CD4-positive, CD25-positive, alpha-beta regulatory T cell (primary cell): ENCODE measurements at places on chromosomes 4 and X. TPM values are rescaled to one million over a fixed set of nuclear protein-coding genes. Genes with fewer than 3 reads are reported as not detected.

DNA sequence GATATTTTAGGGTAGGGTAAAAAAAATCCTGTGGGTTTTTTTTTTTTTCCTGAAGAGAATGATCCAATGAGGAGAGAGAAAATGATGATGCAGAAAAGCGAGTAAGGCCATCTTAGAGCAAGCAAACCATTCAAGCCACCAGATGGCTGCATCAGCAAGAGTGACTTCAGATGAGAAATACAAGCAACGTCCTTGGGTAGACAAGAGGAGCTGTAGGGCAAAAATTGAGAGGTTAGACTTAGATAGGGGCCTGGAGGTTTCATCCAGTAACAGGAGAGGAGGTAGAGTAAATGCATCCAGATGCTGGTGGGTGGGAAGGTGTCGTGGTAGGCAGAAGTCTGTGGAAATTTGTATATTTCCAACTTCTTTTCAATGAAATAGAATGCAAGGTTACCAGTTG is 14.6 kb downstream of the FTHL17 start:
- no peaks in the 10 kb centered on the region for H3K36me3 ChIP-seq
- H3K4me1 ChIP-seq = no peaks in the 10 kb centered on the region
- no peak overlapping the region for H3K4me3 ChIP-seq

- H3K4me1 ChIP-seq = no peaks in the 10 kb centered on the region
- no peaks in the 10 kb centered on the region for H3K36me3 ChIP-seq
- no peak for DNase-seq
- H3K4me3 ChIP-seq = no peak overlapping the region
These were observed 421.2 kb upstream of the NWD2 start for GRCh38 chr4:36823199-36823967.

DNA sequence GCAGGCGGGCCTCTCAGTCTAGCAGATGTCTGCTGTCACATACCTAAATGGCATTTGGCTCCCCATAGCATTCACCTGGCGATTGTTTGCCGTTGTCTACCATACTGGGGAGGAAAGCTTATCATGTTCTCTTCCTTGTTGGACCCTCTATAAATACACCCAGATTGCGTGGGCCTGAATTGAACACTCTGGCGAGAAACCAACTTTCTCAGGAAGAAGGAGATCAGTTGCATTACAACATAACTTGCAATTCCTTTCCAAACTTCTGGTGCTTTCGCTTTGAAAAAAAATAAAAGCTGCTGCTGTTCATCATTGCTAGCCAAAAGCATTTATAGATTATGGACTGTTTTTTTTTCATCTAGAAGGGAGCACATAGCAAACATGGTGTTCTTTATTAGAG is 230.0 kb upstream of the GPC4 start:
- H3K27ac ChIP-seq = no peak overlapping the region
- DNase-seq = no peak
- no peaks in the 10 kb centered on the region for H3K4me1 ChIP-seq
- no peak overlapping the region for H3K4me3 ChIP-seq
- H3K27me3 ChIP-seq = no peaks in the 10 kb centered on the region

DNA sequence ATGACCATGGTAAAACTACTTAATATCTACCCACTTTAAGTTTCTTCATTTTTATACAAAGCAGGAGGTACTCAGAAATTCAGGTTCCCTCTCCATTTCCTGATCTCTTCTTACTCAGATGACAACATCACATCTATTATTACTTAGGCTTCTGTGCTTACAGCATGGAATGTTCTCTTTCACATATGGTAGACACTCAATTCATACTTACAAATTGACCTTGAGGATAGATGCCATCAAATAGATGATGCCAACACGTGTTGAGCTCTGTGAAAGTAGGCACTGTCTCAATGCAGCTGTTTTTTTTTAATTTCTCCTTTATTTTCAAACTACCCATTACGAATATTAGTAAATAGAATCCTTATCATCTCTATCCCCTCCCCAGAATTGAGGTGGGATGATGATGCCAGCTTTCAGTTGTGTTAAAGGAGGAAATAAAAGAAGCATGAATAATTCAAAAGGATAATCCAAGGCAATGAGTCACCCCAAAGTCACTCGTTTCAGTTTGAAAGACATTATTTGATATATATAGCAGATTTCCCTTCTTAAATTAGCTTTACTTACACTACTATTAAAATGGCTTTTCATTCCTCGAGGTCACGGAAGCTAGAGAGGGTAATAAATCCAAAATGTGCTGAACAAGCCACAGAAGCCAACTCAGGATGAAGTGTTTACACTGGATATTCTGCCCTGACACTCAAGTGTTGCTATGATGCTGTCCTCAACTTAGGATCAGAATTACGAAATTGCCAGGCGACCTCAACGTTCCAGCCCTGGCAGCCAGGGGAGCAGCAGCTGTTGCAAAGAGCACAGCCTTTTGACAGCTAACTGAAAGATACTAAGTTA is 124.2 kb upstream of the EOLA2 start:
- H3K27ac ChIP-seq = no peak overlapping the region
- no peaks in the 10 kb centered on the region for H3K4me1 ChIP-seq
- DNase-seq = no peak
- no peak overlapping the region for H3K4me3 ChIP-seq

DNA sequence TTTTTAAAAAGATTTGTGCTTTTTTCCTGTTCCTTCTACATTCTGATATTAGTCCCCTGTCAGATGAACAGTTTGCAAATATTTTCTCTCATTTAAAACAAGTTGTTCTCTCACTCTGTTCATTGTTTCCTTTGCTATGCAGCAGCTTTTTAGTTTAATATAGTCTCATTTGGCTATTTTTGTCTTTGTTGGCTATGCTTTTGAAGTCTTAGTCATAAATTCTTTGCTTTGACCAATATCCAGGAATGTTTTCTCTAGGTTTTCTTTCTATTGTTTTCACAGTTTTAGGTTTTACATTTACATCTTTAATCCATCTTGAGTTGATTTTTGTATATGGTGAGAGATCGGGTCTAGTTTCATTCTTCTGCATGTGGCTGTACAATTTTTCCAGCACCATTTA is 136.8 kb downstream of the TET2 start:
- no peak for DNase-seq
- no peaks in the 10 kb centered on the region for H3K36me3 ChIP-seq
- H3K4me3 ChIP-seq = no peak overlapping the region
- no peak overlapping the region for H3K27ac ChIP-seq
- H3K27me3 ChIP-seq = no peaks in the 10 kb centered on the region

DNA sequence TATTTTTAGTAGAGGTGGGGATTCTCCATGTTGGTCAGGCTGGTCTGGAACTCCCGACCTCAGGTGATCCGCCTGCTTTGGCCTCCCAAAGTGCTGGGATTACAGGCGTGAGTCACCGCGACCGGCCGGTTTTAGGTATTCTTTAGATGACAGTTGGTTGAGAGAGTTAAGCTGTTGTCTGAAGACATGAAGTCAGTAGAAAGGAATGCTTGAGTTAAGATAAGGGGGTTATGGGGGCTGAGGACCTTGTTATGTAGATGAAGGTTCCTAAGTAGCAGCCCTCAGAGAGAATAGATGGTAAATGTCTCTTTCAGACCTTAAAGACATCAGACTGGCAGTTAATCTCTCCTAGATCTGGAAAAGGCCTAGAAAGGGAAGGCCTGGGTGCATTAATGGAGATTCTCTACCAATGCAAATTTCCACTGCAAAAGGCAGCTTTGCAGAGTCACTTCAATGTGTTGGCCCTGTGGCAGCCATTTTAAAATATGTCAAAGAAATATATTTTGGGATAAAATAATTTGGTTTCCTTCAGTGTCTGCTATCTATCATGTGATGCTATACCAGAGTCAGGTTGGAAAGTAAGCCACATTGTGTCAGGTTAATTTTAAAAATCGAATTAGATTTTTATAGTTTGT is 6.4 kb upstream of the ZNF674 start:
- H3K27ac ChIP-seq = no peak overlapping the region
- DNase-seq = no peak
- H3K4me3 ChIP-seq = no peak overlapping the region
- no peaks in the 10 kb centered on the region for H3K36me3 ChIP-seq

COX7B2 gene
- not detected for total RNA-seq

GRCh38 chrX:77275392-77275791 is 171.8 kb upstream of the FGF16 start:
- no peak for DNase-seq
- no peaks in the 10 kb centered on the region for H3K27me3 ChIP-seq
- H3K4me1 ChIP-seq = no peaks in the 10 kb centered on the region
- H3K36me3 ChIP-seq = no peaks in the 10 kb centered on the region
- H3K4me3 ChIP-seq = no peak overlapping the region
- H3K27ac ChIP-seq = no peak overlapping the region

- DNase-seq = no peak
- peaks cover 18% of the 10 kb centered on the region for H3K36me3 ChIP-seq
- H3K27ac ChIP-seq = no peak overlapping the region
These were observed 293.1 kb downstream of the CAMK2D start for GRCh38 chr4:113468165-113469022.

- H3K4me1 ChIP-seq = no peaks in the 10 kb centered on the region
- H3K4me3 ChIP-seq = no peak overlapping the region
These were observed 21.7 kb upstream of the TECRL start for GRCh38 chr4:64430933-64431332.

DNA sequence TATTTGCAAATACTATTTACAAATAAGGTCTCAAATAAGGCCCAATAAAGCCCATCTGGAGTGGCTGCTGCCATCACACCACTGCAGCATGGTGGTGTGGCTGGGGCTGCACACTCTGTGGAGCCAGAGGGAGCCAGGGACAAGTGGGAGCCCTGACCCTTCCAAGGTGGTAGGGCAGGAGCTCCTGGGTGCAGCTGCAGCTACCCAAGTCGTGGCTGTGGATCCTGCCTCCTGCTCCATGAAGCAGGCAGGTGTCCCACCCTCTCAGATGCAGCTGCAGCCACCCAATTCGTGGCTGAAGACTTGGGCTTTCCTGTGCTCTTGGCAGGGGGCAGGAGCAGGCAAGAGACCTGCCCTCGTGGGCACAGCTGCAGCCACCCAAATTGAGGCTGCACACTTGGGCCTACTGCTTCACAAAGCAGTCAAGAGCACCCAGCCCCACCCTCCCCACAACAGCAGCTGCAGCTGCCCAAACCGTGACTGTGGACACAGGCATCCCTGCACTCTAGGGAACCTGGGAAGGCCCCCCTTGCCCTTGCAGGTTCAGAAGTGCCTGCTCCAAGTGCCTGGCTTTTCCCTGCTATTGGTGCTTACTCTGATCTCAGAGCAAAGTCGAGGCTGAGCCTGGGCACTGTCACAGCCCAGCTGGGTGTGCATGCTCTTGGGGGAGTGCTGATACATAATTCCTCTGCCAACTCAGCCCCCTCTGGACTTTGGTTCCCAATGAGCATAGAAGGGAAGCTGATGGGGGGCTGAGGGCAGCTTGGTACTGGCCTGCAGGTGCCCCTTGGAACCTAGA is 614.8 kb downstream of the PCDH18 start:
- no peak overlapping the region for H3K27ac ChIP-seq
- H3K4me3 ChIP-seq = no peak overlapping the region
- H3K27me3 ChIP-seq = no peaks in the 10 kb centered on the region
- H3K4me1 ChIP-seq = no peaks in the 10 kb centered on the region
- DNase-seq = no peak

DNA sequence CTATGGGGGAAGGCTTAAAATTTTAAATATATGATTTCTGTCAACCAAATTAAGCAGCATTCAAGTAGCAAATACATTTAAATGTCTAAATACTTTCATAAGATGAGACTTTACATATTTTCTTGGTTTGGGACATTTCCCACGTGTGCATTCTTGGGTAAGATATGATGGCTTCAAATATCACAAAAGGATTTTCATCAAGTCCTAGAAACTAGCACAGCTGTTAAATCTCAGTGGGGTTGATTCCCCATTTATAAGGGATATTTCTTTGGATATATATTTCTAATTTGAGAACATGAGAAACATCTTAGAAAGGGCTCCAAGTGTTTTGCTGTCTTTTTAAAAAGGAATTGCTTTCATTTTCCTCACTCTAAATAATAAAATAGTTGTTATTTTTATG is 90.2 kb downstream of the P2RY10 start:
- H3K27ac ChIP-seq = no peak overlapping the region
- peaks cover 3% of the 10 kb centered on the region for H3K4me1 ChIP-seq
- no peaks in the 10 kb centered on the region for H3K36me3 ChIP-seq
- H3K4me3 ChIP-seq = no peak overlapping the region

RASGEF1B gene
- total RNA-seq = 28.0 TPM

DNA sequence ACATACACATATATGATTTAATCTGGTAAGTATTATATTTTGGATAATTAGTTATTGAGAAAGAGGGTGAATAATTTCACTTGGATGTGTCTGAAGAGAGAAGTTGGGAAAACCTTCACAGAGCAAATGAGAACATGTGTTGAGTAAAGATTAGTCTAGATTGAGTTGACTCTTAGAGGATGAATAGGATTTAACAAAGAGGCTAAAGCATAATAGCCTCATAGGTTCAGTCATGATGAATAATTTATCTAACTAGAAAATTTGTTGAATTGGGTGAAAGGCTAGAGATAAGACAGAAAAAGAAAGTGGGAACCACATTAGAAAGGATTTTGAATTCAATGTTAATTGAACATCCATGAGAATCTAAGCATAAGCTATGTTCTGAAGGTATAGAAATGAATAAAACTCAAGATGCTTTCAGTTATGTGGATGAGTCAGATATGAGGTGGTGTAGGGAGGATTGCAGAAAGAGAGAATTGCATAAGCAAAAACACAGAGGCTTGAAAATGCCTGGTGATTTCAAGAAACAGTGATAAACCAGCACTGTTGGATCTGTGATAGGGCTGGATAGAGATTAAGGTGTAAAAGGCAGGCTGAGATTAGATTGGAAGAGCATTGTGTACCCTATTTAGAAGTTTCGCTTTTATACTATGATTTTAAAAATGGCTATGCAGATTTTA is 207.6 kb upstream of the NR3C2 start:
- no peaks in the 10 kb centered on the region for H3K36me3 ChIP-seq
- no peak for DNase-seq
- no peaks in the 10 kb centered on the region for H3K4me1 ChIP-seq

SPANXA2 gene
- not detected for total RNA-seq

MTCP1 gene
- 16.1 TPM for total RNA-seq
